ENCODE measurements at places on chromosomes 3 and 15.

GRCh38 chr3:61520966-61521628, 40.3 kb upstream of the PTPRG start:
- DNase-seq: no peak

DNA sequence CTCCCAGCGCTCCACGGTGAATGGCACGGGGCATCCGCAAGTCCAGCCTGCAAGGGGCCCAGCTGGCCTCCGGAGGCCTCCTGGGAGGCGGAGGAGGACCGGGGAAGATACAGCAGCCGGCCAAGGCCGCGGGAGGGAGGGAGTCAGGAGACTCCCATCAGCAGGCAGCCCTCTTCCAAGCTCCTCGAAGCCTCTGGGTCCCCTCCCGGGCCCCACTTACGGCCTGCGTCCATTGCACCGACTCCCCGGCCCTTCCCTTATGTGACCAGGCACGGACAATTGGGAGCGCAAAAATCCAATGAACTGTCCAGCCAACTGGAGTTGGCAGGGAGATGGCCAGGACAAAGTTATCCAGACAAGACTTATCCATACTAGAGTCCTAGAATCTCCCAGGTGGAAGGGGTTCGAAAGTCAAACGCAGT, 668 bp downstream of the MFGE8 start:
- DNase-seq: no peak

DNA sequence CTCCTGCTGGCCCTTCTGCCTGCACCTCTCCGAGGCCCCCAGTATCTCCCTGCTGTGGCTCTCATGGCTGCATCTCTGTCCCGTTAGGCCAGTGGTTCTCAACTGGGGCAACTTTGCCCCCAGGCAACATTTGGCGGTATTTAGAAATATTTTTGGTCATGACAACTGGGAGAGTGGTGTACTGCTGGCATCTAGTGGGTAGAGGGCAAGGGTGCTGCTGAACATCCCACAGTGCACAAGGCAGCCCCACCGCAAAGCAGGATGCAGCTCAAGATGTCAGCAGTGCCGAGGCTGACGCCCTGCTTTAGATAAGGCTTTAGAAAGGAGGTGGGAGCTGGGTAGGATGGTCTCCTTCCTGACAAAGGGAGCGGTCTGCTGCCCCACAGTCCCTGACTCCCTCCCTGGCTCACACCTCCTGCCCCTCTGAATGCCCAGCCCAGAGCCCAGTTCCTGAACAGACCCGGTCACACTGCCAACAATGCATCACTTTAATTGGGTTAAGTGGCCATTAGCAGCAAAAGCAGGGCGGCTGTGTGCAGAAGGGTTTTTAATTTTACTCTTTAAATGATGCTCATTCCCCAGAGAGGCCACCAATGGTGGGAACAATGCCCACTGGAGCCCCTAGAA, 68.8 kb upstream of the TMEM115 start:
- DNase-seq: no peak

- DNase-seq: peak; percentile 97
These were observed 1.5 kb upstream of the PPM1M start for GRCh38 chr3:52243791-52244628.

GRCh38 chr15:39345176-39345575, 235.7 kb upstream of the THBS1 start:
- DNase-seq: no peak

GRCh38 chr3:44988073-44988472, 12.0 kb downstream of the EXOSC7 start:
- no peak for DNase-seq

GRCh38 chr3:78481050-78481449, 1286.7 kb downstream of the ROBO1 start:
- DNase-seq: no peak

DNA sequence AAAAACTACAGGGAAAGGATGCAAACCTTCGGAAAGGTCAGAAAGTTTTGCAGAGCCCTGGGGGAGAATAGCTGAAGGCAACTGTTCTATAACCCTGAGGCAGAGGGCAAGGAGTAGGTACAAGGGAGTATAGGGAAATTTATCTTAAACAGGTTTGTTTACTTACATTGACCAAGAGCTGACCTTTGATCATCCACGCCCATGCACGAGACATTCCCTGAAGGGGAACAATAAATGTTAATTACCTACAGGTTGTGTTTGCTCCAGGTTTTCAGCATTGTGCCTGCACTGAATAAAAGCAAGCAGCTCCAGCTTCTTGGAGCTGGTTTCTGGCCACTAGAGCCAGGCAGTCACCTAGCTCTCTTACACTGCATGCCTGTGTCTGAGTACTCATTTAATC, 524.5 kb upstream of the TGFBR2 start:
- DNase-seq: no peak

GRCh38 chr3:10140996-10141546, 507 bp upstream of the VHL start:
- no peak for DNase-seq

- peak; percentile 32 for DNase-seq
These were observed 219.9 kb upstream of the IGF1R start for GRCh38 chr15:98428253-98428989.

DNA sequence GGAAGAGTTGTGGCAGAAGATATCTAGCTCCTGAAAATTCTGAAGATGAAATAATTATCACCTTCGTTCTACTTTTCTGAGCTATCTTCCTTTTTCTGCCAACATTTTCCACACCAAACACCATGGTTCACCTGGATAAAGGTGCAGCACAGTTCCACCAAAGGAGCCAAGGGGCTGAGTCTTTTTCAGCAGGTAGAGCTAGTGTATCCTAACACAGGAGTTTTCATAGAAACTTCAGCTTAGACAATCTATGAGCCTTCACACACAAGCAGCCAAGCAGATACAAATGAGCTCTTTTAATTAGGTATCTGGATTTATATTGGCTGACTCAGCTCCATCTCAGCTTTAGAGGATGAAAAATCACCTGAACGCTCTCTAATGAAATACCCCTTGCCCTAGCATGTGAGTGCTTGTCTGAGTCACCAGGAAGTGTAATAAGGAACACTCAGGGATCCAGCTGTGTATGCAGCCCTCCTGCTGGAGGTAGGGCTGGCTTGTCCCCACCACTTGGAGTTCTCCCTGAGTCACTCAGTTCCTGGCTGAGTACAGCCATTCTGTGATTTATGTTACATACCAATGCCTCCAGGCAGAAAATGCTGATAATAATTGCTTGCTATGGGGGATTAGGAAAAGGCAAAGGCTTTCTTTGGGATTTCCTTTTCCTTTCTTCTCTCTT, 385.7 kb downstream of the LSAMP start:
- DNase-seq: no peak

DNA sequence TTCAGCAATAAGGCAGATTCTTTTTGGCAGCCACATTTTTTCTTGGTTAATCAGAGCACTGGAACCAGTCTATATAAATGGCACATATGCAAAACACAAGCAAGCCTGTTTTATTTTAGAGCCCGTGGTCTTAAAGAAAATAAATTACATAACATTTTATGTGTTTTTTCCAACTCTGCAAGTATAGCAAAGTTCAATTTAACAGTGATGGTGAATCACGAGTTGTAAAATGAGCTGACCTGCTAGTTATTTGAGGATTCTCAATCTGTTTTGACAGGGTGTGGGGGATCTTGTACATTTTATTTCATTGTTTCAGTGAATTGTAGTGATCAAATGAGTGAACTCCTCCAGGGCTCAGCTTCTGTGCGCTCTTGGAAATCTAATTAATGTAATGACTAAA, 2.7 kb downstream of the ARHGEF26 start:
- no peak for DNase-seq

DNA sequence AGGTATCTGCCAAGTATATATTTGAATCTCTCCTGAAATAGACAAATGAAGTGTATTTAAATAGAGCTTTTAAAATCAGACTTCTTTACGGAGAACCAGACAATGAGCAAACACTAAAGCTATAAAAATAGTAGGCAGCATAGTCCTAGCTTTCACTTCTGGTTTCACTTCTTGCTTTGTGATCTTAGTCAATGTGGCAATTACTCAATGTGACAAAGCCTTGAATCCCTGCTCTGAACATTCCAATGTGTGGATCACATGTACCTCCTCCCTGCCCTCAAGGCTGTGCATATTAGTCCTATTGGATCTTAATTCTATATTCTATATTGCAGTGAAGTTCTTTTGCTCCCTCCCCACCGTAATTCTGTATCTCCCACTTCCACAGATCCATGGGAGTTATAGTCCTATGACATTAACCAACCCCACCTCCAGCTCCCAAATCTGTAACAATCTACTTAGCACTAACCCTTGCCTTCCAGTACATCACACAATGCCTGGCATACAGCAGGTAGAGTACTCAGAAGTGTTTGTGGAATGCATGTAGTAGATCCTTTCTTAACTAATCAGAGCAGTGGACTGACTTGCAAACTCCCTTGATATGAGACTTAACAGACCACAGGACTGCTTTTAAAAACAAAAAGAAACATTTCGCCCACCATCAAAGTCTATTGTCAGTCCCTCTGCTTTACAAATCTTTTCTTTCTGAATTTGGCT, 24.3 kb upstream of the CP start:
- DNase-seq: no peak

DNA sequence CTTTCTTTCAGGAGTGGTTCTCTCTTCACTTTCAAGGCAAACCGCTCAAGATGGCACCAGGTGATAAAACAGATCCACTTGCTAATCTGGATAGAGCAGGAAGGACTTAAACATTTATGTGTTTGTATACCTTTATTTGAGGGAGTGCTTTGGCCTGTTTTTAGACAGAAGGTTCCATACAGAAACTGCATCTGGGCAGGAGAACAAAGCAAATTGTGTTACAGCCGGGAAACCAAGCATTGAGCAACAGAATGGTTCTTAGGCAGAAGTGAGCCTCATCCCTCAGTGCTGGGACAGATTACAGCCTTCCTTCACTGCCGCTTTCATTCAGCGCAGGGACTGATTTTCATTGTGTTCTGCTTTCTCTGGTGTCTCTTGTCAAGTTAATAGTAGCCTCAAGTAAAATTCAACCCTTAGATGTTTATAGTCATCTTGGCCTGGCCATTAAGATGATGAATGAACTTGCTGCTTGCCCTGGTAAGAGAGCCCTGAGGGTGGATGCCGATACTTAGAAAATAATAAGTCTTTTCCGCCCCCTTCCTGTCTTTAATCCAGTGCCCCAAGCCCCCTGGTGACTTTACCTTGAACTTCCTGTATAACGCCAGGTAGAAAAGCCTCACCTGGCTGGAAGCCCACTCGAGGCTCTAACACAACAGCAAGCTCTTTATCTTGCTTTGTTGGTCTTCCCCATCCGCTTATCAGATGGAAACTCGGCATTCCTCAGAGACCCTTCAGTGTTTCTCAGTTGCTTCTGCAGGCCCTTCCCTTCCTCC, 168.0 kb upstream of the CTDSPL start:
- no peak for DNase-seq

DNA sequence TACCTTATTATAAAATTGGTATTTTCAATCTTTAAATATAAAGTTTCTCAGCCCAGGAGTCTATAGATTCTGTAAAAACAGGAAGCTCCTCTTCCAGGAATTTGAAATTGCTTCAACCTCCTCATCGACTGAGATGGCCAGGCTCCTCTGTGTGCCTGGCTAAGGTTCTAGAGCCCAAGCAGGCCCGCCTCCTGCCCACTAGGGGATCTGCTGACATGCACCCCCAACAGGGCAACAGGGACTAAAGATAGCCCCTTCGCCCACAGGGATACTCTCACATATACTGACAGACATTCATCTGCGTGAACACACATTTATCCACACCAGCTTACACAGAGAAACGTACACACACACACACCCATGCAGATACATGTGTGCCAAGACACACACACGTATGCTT, 183.1 kb upstream of the TLE3 start:
- no peak for DNase-seq

GRCh38 chr15:70259028-70259424, 161.3 kb upstream of the TLE3 start:
- DNase-seq: peak; percentile 64

GRCh38 chr3:120435621-120436020, 15.2 kb downstream of the FSTL1 start:
- DNase-seq: no peak

- DNase-seq: peak; percentile 78
These were observed 3.3 kb upstream of the CP start for GRCh38 chr3:149224736-149225594.

- no peak for DNase-seq
These were observed 43.2 kb downstream of the ZMAT3 start for GRCh38 chr3:179028408-179028807.

DNA sequence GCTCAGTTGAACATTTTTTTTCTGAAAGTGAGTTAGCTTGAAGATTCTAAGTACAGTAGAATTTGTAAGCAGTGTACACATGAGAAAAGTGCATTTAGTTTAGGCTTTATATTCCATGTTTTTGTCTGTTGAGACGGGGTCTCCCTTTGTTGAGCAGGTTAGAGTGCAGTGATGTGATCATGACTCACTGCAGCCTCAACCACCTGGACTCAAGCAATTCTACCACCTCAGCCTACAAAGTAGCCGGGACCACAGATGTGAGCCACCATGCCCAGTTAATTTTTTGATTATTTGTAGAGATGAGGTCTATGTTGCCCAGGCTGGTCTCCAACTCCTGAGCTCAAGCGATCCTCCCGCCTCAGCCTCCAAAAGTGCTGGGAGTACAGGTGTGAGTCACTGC, 5.3 kb upstream of the CSNK1G1 start:
- DNase-seq: no peak

GRCh38 chr15:33639978-33640377, 328.3 kb upstream of the CHRM5 start:
- peak; percentile 84 for DNase-seq

All from bone marrow (tissue), 2 donors.